T-helper 1 cell (primary cell): ENCODE measurements at places on chromosomes 7 and 10.

GRCh38 chr10:19483421-19483820 lies 332.8 kb upstream of the PLXDC2 start:
- DNase-seq = no peak

GRCh38 chr7:106057962-106058927 lies 53.9 kb downstream of the SYPL1 start:
- DNase-seq = no peak

DNA sequence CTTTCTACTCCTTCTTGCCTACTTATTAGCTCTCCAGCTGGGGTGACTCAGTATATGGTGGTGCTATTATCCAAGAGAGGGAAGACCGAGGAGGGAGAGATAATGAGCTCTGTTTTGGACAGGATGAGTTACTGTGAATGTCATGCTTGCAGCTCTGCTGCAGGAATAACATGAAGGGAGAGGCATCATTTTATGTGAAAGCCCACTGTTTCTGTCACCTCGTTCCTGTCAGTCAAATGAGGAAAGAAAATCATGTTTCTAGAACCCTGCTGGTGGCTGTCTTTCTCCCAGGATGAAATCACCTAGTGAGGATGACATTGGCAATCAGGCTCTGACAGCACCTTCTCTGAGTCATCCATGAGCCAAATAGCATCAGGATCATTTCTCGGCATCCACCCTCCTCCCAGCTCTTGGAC lies 1291.6 kb upstream of the AUTS2 start:
- no peak for DNase-seq

- no peak for DNase-seq
These were observed 116.1 kb upstream of the PALS2 start for GRCh38 chr7:24457219-24457558.

DNA sequence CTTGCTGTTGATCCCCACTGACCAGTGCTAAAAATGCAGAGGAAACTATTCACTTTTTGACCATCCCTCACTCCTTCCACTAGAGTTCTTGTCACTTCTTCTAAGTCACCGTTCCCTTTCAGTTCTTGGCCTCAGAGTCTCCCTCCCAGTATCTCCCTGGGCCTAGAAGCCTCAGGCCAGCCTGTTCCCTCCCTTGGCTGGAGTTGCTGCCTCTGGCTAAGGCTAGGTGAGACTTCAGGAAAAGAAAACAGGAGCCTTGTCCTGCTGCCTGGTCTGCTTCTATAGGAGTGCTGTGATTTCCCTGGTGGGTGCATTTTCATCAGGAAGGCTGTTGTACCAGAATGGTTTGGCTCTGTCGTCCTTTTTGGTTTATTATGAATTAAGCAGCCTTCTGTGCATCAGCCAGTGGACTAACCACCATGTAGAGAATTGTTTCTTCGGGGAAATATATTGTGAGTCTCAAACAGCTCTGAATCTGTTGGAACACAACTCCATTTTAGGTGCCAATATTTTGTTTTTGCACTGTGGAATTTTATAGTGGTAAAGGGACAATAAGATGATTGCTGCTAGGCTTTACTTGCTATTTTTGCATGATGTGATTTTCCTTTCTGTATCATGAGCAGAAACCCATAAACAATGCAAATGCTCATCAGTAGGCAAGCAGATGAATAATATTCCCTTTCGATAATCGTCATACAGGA lies 233.4 kb upstream of the FZD1 start:
- no peak for DNase-seq

DNA sequence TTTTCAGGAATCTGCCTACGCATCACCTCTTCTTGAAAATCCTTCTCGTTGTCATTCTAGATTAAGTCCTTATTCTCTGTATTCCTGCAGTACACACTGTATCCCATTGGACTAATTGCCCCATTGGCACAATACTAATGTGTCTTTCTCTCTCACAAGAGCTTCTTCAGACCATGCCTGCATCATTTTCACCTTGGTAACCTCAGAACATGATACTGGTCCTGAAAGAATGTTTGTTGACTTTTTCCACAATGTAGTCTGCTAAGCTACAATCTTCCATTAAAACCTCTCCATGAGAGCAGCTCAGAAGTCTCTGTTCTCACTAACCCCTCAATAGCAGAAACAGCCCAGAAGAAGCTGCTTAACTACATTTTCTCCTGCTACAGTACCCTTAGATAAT lies 270.7 kb downstream of the PCDH15 start:
- DNase-seq = no peak

DNA sequence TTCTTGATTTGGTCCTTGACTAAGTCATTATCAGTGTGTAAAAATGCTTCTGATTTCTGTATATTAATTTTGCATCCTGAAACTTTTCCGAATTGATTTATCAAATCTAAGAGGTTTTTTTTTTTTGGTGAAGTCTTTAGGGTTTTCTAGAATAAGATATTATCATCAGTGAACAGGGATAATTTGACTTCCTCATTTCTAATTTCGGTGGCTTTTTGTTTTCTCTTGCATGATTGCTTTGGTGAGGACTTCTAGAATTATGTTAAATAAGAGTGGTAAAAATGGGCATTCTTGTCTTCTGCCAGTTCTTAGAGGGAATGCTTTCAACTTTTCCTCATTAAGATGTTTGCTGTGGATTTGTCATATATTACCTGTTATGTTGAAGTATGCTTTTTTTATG lies 170.5 kb downstream of the CCDC7 start:
- DNase-seq = no peak

GRCh38 chr7:542713-543500 lies 23.3 kb upstream of the PDGFA start:
- no peak for DNase-seq

GRCh38 chr10:7551950-7552716 lies 114.6 kb downstream of the ITIH5 start:
- DNase-seq = no peak

DNA sequence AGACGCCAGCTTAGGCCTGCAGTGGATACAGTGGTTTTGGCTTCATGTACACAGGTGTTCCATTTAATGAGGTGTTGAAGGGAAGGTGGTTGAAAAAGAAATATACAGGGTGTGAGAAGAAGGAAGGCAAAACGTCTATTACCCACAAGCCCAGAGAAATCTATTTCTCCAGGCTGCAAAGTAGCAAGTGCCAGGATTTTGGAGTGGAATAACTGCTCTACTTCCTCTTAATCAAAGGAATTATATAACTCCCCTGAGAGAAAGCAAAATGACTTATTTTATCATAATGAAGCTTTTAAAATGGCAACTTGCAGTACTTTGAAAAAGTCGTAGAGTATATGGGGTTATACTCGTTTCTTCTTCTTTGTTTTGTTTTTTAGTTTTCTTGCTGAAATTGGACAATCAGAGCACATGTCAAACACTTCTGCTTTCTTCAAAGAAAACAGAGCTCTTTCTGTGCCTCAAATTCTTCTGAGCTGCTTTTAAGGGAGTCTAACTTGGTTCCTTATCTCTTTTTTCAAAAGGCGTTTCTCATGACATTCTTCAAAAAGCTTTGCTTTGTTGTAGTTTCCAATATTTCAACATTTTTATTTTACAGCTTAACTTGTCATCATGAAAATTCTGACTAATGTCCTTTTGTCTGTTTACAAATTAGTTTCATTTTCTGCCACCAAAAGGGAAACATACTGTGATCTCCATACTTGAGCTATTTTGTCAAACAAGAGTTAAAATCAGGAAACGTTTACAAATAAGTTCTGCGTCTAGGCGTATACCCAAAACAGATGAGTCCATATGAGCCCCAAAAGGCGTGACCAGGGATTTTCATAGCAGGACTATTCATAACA lies 289.7 kb downstream of the FRMD4A start:
- peak; percentile 11 for DNase-seq

- DNase-seq = peak; percentile 64
These were observed 14.4 kb downstream of the MXI1 start for GRCh38 chr10:110221721-110222261.

- no peak for DNase-seq
These were observed 130.9 kb downstream of the TES start for GRCh38 chr7:116340943-116341907.

DNA sequence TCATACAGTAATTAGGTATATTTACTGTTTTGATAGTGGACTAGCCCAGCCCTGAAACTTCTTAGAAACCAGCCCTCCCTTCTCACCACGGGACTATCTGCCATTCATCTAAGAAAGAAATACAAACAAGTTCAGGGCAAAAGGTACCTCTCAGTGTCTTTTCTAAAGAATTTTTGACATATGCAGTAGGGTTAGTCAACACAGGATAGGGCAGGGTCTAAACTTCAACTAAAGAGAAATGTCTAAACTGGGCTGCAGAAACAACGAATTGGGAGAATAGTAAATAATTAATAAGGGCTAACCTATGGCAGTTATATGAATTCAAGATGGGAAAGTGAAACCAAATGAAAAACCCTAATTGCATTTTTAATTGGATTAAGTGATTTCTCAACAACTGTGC lies 496.6 kb downstream of the INHBA start:
- DNase-seq = no peak

- DNase-seq = no peak
These were observed 55.3 kb upstream of the INPP5A start for GRCh38 chr10:132482090-132482800.

GRCh38 chr7:142796501-142797390 lies 26.0 kb downstream of the PRSS2 start:
- DNase-seq = no peak

- no peak for DNase-seq
These were observed 691.3 kb downstream of the KCNMA1 start for GRCh38 chr10:76946270-76946669.

- DNase-seq = no peak
These were observed 21.3 kb upstream of the LRGUK start for GRCh38 chr7:134105841-134106240.

DNA sequence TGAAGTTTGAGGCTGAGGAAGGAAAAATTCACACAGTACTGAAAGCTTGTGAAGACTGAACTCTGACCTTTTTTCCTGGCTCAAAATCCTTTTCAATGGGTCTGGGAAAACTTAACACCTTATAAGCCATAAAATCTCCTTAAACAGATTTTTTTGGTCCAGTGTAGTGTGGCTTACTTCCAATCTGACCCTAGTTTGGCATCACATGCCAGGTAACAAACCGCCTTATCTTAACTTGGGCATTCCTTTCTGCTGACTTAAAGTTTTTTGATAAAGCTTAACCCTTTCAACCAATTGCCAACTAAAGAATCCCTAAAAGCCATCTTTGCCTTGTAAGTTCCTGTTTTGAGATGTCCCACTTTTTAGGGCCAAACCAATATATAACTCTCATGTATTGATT lies 13.2 kb upstream of the ITPRID1 start:
- no peak for DNase-seq

DNA sequence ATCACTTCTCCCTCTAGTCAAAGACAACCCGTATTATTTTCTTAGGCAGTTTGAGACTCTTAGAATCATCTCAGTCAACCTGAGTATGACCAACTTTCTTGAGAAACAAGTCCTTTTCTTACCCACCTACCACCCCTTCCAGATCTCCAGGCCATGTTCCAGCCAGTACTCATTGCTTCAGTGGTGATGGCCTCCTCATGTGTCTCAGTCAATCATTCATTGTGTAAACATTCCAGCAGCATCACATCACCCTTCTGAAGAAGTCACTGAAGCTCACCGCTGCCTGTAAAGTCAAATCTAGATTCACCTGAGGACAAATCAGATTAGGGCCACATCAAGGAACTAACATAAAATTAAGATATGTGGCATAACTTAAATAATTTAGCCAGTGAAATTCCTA lies 467.2 kb upstream of the NRP1 start:
- no peak for DNase-seq

GRCh38 chr7:83105948-83106347 lies 56.7 kb downstream of the PCLO start:
- DNase-seq = no peak

DNA sequence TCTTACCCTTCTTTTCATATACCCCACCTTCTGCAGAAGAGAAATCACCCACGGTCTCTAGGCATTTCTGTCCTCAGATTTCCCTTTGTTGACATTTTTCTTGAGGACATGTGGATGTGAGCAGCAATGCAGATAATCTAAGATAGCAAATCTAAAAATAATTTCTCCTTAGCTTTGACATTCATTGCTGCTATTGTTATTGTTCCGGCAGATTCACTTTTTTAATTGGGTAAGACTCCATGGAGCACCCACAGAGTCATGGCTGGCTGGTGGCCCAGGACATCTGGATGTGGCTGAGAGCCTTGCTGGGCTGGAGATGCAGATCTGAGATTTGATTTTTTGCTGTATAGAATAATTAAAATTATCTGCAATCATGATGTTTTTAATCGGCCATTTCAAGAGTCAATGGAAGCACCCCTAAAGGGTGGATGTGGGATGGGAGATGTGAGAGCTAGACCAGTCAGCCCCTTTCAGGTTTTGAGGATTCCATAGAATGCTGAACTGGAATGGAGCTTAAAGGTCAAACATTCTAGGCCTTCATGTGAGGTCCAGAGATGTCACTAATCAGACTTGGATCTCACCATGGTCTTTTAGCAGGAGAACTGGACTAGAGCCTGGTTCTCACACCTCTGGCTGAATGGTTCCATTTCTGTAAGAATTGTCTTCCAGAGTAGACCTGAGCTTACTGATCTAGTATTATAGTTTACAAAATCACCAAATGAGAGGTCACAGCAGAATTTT lies 37.5 kb downstream of the TAS2R41 start:
- DNase-seq = no peak

DNA sequence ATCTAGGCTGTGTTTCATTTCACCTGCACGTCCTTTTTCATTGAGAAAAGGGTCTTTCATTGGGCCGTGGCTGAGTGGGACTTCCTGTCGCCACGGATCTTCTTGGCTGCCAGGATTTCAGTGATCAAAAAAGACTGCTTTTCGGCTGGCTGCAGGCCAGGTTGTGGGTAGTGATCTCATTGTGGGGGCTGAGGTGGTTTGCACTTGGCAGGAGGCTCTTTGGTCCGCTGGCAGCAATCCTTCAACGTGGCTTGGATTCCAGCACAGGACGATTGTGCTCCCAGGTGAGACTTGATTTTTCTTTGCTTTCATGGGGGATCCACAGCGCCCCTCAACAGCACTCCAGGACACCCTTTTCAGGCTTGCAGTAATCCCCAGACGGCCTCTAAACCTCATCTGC lies 29.0 kb upstream of the ZNF273 start:
- no peak for DNase-seq

DNA sequence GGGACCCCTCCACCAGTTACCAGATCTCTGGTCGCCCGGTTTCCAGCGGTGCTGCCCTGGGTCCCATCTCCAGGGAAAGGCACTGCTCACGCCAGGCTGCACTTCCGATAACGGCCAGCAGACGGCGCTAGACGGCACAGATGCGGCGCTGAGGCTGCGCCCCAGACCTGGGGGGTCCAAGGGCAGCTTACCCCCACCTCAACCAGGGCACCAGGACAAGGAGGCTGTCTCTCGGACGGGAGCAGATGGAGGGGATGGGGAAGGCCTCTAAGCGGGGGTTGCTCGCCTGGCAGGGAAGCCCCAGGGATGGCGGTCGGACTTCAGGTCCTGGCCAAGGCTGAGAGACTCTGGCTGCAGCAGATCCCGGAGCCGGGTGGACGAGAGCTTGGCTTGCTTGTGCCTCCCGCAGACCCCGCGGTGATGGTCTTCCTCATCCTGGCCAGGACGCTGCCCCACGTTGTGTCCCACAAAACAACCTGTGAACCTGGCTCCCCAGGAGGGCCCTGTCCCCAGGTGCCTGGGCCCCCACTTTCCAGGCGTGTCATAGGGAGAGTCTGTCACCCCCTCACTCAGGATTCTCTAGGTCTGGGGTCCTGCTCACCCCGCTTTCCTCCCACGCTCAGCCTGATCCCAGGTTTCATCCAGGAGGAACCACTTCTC lies 23.9 kb upstream of the ZNF716 start:
- DNase-seq = no peak
